CD14-positive monocyte (primary cell): ENCODE measurements at places on chromosomes 13 and 19. TPM values are rescaled to one million over a fixed set of nuclear protein-coding genes. Genes with fewer than 3 reads are reported as not detected.

Gene APOC1
- not detected for polyA plus RNA-seq

DNA sequence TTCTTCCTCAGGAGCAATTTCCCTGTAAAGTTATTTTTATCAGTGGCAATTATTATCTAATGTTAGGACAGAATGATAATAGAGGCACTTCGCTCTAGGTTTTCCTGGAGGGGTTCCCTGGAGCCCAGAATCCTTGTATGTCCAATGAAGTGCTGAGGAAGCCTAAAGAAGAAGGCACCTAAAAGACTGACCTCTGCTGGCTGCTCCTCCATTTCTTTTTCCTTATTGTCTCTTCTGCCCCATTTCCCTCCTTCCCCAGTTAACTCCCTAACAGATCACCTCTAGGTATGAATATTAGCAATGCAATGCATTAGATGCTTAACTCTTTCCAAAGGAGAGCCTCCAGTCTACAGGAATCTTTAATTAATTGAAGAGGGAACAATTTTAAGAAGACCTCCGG lies 985.4 kb downstream of the DIAPH3 start:
- no peak for DNase-seq

GRCh38 chr13:31846961-31847752 lies 107.8 kb downstream of the RXFP2 start:
- DNase-seq: peak; percentile 12

Gene SMIM44
- polyA plus RNA-seq: not detected in 2 replicates

DNA sequence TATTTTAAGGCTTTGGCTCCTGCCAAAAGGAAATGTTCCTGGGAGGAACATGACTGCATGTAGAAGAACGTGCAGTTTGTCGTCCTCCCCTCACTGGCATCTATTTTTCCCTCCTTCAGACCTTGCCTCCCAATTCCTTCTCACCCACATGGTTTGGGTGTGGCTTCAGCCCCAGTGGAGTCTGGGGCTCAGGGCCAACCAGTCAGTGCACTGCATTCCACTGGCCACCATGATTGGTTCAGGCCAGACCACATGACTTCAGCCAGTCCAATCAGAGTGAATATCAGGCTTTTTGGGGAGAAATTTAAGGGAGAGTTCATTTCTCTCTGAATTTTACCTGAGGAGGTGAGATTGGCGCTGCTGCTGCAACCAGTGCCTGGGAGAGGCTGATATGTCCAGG lies 171.6 kb downstream of the ZIC5 start:
- DNase-seq: no peak

Gene CILP2
- 0.04 and 0.05 TPM in 2 replicates for polyA plus RNA-seq

DNA sequence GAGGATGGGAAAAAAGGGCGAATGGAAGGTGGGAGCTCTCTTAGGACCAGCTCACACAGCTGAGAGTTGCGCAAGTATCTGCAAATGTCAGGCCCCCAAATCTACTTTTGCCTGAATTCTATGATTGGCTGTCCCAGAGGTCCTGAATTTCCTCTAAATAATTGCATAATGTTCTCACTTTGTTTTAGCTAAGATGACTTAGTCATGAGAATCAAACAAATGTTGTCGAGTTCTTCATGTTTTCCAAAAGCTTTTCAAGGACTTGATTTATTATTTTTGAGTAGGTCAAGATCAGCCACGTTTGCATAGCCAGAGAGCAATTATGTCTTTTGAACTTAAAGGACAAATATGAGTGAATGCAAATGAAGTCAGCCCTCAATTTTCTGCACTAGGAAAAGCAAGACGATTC lies 246.6 kb upstream of the MAB21L1 start:
- no peak for DNase-seq

DNA sequence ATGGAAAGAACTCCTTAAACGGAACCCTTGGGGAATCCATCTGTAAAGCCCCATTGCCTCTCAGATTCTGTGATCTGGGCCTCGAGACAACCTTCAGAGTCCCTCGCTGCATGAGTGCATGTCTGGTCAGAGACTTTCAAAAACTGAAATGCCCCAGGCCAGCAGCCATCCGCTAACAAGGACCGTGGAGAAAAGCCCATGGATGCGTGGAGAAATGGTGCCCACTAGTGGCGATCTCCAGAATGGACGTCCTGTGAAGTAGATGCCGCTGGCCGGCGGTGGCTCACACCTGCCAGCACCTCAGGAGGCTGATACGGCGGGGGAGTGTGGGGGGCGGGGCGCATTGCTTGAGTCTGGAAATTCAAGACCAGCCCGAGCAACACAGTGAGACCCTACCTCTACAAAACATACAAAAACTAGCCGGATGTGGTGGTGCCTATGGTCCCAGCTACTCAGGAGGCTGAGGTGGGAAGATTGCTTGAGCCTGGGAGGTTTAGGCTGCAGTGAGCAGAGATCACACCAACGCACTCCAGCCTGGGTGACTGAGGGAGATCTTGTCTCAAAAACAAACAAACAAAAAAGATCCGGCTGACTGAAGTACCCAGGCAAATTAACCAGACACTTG lies 7.9 kb upstream of the CDC16 start:
- DNase-seq: peak; percentile 80

DNA sequence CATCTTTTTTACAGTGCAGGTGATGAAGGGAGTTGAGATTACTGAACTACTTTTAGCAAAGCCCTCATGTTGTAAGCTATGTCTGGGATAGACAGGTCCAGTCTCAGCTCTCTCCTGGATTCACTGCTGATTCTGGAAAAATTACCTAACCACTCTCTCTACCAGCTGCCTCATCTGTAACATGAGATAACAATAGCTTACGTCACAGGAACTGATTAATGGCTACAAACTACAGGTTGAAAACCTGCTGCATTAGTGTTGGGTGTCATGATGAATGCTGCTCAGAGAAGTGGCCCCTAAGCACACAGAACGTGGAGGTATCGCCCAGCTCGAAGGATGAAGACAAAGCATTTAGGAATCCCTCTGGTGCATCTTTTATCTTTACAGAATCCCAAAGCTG lies 277.8 kb downstream of the ABCC4 start:
- no peak for DNase-seq

GRCh38 chr19:51595190-51596175 lies 24.4 kb downstream of the ZNF175 start:
- no peak for DNase-seq

- no peak for DNase-seq
These were observed 430.2 kb downstream of the KCTD12 start for GRCh38 chr13:76455960-76456359.

- DNase-seq: no peak
These were observed 2.0 kb downstream of the TTC9B start for GRCh38 chr19:40216013-40216776.

Gene ZNF575
- 0.25 TPM for polyA plus RNA-seq

Gene AKT1S1
- polyA plus RNA-seq: 5.4 TPM

- DNase-seq: no peak
These were observed 82.5 kb downstream of the KCTD15 start for GRCh38 chr19:33878910-33879810.

DNA sequence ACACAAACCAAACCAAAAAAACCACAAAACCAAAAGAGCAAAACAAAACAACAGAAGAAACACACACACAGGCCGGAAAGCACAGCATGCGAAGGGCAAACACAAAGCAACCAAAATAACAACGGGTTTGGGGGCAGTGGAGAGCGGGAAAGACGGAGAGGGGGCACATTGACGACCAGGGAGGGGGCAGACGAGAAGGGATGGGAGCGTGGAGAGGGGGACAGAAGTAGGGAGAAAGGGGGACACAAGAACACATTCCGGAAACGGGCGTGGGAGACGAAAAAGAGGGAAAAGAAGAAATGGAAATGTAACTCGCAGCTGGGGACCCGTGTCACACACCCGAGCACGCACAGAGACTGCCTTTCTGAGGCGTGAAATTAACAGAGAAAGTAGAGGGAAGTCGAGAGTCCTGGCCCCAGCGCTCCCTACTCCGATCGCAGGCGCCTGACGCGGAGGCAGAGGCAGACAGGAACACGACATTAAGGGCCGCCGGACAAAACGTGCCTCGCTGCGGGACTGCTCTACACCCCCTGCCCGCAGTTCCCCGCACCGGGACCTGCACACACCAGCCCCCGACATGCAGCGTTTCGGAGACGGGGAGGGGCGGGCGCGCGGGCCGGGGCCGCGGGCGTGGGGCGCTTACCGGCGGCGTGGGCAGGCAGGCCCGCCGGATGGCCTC lies 652 bp downstream of the POU4F1 start:
- peak; percentile 37 for DNase-seq

DNA sequence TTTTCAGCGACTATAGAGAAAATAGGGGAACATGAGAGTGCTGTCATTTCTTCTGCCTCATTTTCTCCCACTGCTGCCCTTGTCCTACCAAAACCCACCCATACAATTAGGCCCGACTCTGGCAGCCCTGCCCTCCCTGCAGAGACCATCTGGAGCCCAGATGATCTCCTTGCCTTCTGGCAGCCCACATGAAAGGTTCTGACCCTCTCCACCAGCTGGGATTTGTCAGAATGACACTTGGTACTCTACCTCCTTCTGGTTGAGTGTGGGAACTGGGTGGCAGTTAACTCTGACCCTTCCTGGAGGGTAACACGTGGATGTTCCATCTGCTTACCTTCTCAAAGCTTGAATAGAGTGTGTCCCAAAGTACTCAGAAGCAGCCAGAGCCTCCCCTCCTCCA lies 21.0 kb upstream of the SIAH3 start:
- DNase-seq: no peak

Gene SELENOV
- polyA plus RNA-seq: not detected

Gene SLC1A6
- polyA plus RNA-seq: not detected in 2 replicates

Gene SERP2
- not detected for polyA plus RNA-seq
